ENCODE measurements at places on chromosomes 5 and 9. TPM values are rescaled to one million over a fixed set of nuclear protein-coding genes. Genes with fewer than 3 reads are reported as not detected.

DNA sequence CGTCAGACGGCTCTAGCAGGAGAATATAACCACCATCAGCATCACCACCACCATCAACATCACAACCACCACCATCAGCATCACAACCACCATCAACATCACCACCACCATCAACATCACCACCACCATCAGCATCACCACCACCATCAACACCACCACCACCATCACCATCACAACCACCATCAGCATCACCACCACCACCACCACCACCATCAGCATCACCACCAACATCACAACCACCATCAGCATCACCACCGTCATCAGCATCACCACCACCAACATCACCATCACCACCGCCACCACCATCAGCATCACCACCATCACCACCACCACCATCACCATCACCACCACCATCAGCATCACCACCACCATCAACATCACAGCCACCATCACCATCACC, 210.7 kb downstream of the C9orf50 start:
- no peak for DNase-seq

FAM163B gene
- 3.7 TPM for total RNA-seq

C8G gene
- 323 TPM for total RNA-seq

DNA sequence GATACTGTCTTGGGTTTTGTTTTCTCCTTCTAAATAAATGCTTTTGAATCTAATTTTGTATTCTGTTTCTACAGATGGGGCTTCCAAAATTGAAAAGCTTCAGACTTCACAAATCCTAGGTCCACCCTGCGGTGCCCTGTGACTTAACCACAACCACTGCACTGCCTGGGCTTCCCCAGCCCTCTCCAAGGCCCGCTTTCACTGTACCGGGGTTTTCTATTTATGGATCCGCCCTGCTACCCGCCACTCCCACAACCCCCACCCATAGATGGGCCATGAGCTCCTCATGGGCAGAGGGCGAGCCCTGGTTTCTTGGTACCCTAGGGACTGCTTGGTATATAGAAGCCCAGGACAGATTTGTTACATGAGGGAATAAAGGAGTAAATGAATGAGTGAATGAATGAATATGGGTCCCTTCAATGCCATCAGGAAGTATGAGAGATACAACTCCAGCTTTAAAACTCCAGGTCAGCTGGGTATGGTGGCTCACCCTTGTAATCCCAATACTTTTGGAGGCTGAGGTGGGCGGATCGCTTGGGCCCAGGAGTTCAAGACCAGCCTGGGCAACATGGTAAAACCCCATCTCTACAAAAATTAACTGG, 39.8 kb upstream of the NEK6 start:
- no peak for DNase-seq

GABRP gene
- total RNA-seq: not detected

DNA sequence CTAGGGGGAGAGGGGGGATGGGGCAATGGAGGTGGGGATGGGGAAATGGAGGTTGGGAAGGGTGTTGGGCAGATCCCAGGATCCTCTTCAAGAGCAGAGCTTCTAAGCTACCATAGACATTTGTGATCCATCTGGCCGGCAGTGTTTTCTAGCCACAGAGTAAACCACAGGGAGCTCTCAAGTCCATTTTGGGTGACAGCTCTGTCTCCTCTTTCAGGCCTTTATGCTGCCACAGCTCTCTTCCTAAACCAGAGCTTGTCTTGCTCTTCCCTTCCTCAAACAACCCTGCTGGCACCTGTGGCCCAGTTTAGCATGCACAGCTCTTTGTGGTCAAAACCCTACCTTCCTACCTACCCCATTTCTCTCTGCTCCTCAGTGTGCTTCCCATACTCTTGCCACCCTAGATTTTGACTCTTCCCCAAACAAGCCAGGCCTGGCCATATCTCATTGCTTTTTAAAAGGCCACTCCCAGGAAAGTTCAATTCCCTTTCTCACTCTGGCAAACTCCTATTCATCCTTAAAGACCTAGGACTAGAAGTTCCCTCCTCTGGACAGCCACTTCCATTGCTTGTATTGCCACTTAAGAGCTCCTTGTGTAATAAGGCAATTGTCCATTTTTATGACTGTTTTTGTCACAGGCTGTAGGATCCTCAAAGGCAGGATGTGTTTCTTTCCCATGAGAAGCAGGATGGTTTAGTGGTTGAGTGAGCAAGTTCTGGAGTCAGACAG, 84.3 kb upstream of the PANK3 start:
- no peak for DNase-seq

DNA sequence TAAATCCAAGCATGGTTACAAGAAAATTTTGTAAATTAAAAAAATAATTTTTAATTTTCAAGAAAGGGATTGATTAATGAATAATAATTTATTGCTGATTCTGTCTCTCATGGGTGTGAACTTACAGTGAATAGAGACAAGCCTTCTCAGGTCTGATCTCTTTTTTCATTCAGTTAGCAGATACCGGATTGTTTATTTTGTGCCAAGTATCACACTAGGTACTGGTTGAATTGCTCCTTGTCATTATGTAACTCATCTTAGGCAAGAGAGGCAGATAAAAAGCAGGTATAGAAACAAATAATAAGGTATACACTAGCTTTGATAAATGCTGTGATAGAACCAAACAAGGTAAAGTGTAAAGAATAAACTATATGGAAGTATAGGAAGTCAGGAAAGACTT, 283.3 kb downstream of the PJA2 start:
- no peak for DNase-seq

OTULINL gene
- total RNA-seq: 4.1 TPM

DNA sequence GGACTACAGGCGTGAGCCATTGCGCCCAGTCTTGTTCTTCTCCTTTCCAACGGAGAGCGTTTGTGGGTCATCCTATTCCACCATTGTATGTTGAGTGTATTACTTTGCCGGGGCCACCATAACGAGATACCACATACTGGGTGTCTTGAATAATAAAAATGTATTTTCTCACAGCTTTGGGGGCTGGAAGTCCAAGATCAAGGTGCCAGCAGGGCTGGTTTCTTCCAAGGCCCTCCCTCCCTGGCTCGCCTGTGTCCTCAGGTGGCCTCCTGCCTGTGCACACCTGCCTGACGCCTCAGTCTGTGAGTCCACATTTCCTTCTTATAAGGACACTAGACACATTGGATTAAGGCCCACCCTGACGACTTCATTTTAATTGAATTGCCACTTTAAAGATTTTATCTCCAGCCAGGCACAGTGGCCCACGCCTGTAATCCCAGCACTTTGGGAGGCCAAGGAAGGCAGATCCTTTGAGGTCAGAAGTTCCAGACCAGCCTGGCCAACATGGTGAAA, 175.1 kb downstream of the C9orf50 start:
- no peak for DNase-seq

DNA sequence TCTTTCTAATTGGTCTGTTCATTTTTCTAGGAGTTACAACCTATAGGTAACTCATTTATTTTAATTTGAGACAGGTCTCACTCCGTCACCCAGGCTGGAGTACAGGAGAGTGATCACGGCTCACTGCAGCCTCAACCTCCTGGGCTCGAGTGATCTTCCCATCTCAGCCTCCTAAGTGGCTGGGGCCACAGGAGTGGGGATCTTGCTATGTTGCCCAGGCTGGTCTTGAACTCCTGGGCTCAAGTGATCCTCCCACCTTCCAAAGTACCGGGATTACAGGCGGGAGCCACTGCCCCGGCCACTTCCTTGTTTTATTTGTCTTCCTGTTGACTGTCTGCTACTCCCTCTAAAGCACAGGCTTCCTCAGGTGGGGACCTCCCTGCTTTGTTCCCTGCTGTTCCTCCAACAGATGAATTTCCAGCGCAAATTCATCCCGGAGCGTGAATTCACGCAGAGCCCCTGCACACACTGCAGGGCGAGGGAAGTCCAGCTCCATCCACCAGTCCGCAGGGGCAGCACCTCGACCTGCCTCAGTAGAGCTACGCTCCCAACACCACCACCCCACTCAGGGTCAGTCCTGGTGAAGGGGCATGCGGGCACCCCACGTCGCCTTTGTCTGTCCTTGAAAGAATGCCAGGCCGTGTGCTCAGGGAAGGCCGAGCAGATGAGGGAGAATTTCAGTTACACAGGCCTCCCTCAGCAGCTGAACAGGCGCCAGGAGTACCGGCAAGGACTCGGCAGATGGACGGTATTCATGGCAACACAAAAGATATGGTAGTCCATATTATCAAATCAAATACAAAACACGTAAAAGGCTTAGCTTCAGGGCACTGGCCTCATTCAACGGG, 6.3 kb downstream of the QSOX2 start:
- no peak for DNase-seq

CRB2 gene
- not detected for total RNA-seq

- DNase-seq: no peak
Measured at GRCh38 chr9:12141422-12141821, 551.8 kb upstream of the TYRP1 start.

ANKRD34B gene
- 0.05 TPM for total RNA-seq

JAKMIP2 gene
- 0.25 TPM for total RNA-seq

GRCh38 chr5:58380655-58381054, 79.2 kb downstream of the PLK2 start:
- no peak for DNase-seq

- DNase-seq: no peak
Measured at GRCh38 chr9:124697326-124698200, 73.5 kb downstream of the NR6A1 start.

GRCh38 chr5:54520438-54520846, 2.9 kb downstream of the SNX18 start:
- DNase-seq: no peak

DNA sequence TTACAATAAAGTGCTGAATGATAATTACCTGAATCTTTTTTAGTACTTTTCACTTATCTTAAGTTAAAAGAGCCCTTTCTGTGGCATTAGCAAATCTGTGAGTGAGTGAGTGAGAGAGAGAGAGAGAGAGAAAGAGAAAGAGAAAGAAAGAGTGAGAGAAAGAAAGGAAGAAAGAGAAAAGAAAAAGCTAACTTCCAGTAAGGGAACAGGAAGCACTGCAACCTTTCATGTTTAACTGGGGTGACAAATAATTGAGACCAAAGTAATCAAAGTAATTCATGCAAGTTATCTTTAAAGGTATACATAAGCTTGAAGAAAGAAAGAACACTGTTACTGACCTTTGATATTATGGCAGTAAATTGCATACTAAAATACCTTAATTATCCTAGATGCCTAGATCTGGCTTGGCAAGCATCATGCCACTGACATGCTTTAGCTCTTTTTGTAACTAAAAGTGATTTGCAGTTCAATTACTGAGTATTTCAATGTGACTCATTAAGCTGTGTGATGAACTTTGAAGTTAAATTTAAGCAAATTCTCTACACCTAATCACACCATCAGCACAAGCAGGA, 21.7 kb downstream of the FEM1C start:
- no peak for DNase-seq

HCN1 gene
- not detected for total RNA-seq

OR1Q1 gene
- not detected for total RNA-seq

DNA sequence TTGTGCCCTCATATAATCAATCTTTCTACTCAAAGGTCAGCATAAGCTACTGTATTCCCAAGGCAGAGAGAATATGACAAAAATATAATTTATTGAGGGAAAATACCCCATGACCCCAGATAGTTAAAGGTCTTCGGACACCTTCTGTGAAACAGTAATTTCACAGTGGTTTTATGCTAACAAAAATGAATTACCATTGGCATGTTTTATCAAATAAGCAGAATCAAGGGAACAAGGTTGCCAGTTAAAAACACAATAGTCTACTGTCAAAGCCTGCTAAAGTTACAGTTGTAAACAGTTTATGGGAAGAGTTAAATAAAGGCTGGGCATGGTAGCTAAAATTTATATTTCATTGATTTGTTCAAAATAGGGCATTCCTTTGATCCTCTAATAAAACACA, 154.3 kb downstream of the GIN1 start:
- DNase-seq: no peak

- no peak for DNase-seq
Measured at GRCh38 chr5:179768326-179769085, 25.3 kb upstream of the LTC4S start.

DNA sequence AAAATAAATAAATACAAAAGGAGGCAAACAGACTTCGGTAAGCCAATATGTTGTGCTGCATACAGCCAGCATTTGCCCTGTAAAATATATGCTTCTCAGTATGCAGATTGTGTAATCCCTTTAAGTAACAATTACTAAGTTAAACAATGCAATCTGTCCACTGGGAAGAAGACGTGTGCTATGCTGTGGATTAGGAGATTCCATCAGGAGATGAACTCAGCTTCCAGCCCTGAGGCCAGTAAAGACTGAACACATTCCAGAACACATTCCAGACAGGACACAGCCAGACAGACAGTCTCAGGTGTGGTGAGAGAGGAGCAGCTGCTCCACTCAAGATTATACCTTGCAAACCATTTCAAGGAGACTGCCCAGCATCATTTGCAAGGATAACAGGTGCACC, 97.8 kb downstream of the MPDZ start:
- no peak for DNase-seq

- DNase-seq: no peak
Measured at GRCh38 chr5:1001406-1002270, 7.0 kb upstream of the NKD2 start.

- DNase-seq: no peak
Measured at GRCh38 chr5:96481009-96481786, 48.1 kb upstream of the PCSK1 start.

GRCh38 chr5:55180016-55180415, 7.0 kb upstream of the CDC20B start:
- no peak for DNase-seq

- no peak for DNase-seq
Measured at GRCh38 chr5:108818613-108819272, 71.0 kb downstream of the FER start.

GRCh38 chr9:14312719-14313377, 1.1 kb downstream of the NFIB start:
- DNase-seq: no peak

GRCh38 chr5:26231316-26231715, 807.1 kb downstream of the CDH9 start:
- DNase-seq: no peak

- no peak for DNase-seq
Measured at GRCh38 chr5:28066856-28067255, 1028.5 kb upstream of the CDH9 start.

DNA sequence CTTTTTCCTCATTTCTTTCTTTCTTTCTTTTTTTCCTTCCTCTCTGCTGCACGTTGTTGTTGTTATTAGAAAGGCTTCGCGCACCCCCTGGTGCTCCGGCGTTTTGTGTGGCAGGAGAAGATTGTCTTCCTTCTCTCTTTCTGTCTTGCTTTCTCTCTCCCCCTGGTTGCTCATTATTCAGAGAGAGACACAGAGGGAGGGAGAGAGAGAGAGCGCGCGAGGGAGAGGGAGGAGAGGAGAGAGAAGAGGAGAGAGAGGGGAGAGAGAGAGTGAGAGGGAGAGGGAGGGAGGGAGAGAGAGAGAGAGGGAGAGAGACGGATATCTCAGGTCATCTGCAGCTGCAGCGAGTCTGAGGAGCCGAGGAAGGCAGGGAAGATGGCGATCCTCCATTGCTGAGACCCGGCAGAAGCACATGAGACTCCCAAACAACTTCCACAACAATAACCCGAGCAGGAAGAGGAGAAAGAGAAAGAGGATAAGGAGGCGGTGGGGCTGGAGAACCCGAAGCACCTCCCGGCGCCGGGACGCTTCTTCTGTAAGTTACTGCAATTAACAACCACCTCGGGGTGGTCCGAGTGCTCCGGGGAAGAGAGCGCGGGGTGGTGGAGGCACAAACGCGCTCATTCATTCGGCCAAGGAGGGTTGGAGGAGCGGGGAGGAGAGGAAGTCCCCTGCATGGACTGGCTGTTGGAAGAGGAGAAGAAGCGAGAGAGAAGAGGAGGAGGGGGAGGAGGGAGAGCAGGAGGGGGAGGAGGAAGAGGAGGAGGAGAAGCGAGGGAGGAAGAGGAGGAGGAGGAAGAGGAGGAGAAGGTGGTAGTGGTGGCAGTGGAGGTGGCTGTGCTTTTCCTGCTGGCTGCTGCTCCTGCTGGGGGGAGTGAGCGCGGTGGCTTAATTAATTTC, at the start of gene ZNF462:
Gene ZNF462, plus strand, starts transcription at position 346 of the 900 bp plus-strand sequence. CDS start 60,218 bp downstream, outside the sequence.
- DNase-seq: no peak

Data from liver (tissue), 10 donors.